ENCODE measurements at places on chromosomes 5 and 9. TPM values are rescaled to one million over a fixed set of nuclear protein-coding genes. Genes with fewer than 3 reads are reported as not detected.

IL13 gene
- total RNA-seq, result not detected

STPG3 gene
- 0.26 TPM for total RNA-seq

TRPM6 gene
- total RNA-seq, result not detected

ENG gene
- 2.6 TPM for total RNA-seq

SLC46A2 gene
- total RNA-seq, result not detected

BAAT gene
- 0.16 TPM for total RNA-seq

PCDHGA6 gene
- 0.52 TPM for total RNA-seq

All from neural crest cell (in vitro differentiated cells).